ENCODE measurements at places on chromosomes 2 and 18.

DNA sequence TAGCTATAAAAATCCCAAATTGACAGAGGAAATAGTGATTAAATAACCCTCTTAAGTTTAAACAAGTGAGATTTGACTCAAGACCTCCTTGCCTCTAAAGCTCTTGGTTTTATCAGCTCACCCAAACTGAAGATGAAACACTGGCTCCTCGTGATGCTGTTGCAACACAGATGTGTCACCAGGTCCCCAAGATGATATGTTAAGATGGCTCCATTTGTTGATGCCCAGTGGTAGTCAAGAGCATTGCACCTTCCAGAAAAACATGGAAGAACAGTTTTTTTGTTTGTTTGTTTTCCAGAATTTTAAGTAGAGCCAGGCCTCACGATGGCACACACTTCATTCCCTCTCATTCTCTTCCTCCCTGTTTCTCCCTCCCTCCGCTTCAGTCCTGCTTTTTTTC is 399.8 kb downstream of the TXNL1 start:
- no peak for DNase-seq

DNA sequence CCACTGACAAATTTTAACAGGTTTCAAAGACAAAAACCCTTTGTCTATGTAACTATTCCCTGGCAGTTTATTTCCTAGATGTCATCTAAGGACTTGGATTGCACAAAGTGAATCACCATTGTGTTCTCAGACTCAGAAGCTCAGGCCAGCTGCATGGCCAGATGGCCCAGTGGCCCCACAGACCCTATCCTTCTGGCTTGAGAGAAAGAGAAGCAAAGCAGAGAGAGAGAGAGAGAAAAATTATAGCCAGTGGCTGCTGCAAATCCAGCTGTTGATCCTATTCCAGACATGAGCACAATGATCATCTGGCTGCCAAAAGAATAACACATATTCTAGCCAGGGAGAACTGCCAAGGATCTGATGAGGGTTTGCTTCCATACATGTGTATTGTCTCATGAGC is 25.8 kb downstream of the CTLA4 start:
- DNase-seq = no peak

DNA sequence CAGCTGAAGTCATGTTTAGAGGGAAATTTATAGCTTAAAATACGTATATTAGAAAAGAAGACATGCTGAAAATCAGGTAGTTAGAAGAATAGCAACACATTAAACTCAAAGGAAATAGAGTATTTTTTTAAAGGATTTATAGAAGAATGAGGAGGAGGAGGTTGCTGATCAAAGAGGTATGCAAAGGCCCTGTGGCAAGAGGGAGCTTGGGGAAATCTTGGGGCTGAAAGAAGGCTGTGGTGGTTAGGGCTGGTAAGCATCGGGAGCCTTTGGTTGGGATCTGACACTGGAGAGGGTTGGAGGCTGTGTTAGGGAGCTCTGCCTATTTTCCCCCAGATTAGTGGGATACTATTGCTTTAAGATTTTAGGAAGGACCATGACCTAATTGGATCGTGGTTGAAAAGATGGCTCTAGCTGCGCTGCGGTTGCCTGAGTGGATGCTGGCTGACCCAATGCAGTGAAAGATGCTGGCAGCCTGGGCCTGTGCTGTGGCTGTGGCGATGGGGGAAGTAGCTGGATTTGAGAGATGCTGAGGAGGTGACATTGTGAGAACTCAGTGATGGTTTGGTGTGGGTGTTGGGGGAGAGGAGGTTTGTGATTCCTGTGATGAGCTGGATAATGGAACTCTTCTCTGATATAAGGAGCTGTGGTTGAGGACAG is 11.7 kb downstream of the DGKD start:
- no peak for DNase-seq

GRCh38 chr2:193303464-193303863 is 1108.7 kb upstream of the TMEFF2 start:
- DNase-seq = no peak

DNA sequence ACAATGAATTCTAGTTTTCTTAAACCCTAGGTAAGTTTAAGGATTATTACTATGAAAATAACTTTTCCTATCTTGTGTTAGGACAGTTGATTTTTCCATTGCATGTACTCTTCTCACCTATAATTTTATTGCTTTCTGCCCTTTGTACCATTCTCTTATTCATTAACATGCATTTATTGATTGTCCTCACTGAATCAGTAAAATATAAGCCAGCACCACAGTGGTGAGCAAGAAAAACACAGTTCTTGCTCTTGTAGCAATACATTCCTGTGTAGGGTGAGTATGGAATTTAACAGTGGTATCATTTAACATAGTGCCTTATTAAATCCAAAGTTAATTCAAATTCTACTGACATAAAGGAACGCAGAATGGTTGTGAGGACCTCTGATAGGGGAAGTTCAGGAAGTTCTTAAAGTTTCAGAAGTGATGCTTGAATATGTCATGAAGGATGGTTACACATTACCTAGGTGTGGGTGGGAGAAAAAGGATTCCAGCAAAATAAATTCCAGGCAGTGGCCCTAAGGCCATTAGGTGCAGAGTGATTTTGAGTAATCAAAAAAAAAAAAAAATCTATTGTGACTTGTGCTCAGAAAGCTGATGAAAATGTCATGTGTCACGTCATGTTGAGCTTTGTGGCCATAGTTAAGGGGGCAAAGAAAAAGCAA is 104.7 kb upstream of the DSEL start:
- no peak for DNase-seq

- DNase-seq = no peak
Measured at GRCh38 chr18:12092398-12093229, 1.0 kb upstream of the ANKRD62 start.

GRCh38 chr18:11818486-11819203 is 32.6 kb upstream of the CHMP1B start:
- peak; percentile 33 for DNase-seq

DNA sequence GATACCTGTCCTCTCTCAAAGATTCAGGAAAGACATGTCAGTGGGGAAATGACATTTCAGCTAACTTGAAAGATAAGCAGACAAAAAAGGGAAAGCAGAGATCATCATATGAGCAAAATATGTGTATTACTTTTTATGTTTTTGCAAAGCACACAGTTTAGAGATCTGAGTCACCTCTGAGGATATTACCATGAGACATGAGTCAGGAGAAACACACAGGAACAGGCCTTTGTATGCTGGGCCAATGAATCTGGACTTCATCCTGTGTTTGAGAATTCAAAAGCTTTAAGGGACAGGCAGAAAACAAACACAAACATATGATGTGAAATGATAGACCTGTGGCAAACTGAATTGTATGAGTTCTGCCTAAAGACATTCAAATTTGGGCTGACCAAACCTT is 306.0 kb upstream of the EPC2 start:
- DNase-seq = peak; percentile 57

GRCh38 chr18:44803019-44803650 is 122.4 kb downstream of the SETBP1 start:
- DNase-seq = peak; percentile 86

GRCh38 chr18:68757126-68757525 is 40.8 kb upstream of the CCDC102B start:
- DNase-seq = peak; percentile 52

DNA sequence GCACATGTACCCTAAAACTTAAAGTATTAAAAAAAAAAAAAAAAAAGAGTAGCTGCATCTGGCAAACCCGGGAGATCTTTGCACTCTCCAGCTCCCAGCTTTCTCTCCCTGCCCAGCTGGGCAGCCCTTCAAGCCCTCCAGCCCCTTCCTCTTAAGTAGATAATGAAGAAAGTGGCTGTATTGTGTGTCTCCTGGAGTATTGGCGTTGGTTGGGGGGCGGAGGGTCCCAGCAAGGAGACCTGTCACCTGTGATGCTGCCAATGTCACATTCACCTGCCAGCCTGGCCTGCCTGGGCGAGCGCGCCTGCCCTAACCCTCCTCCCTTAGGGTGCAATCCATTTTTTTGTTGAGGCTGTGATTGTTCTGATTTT is 2.0 kb downstream of the C2orf72 start:
- no peak for DNase-seq
